Cerebellar nuclear complex (tissue), 1 donor: ENCODE measurements at places on chromosomes 2 and 18.

- DNase-seq: no peak
These were observed 17.0 kb upstream of the RBMS1 start for GRCh38 chr2:160510617-160511016.

DNA sequence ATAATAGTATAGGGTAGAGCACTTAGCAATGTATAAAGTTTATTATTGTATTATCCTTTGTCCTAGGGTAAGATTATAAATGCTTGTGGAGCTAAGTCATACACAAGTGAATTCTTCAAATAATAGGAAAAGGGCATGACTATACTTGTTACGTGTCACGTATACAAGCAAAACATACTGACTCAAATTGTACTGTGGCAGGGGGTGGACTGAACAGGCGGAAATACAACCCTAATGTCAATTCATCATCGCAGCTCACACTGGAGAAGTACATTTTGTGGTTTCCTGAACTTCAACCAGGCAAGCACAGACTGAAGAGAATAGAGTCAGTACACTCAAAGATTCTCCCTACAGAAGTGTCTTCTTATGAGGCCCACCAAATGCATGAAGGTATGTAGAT is 201.0 kb downstream of the MBD2 start:
- DNase-seq: no peak

GRCh38 chr2:235639428-235639773 is 145.6 kb downstream of the AGAP1 start:
- no peak for DNase-seq

DNA sequence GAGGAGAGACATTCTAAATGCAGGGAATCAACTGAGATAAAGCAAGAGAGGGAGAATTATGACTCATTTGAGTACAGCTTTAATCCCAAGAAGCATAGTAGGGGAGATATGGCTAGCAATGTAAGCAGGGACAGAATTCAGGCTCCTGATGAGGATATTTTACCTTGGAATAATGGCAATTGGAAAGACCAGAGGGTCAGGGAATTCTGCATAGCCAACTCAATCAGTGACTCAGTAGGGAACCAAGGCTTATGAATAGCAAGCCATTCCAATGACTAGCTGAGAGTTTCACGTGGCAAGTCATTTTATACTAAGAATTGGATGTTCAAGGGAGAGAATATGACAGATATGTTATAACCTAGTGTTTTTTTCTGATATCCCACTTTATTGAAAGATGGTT is 563.8 kb upstream of the NETO1 start:
- no peak for DNase-seq

- DNase-seq: no peak
These were observed 35.0 kb downstream of the WDSUB1 start for GRCh38 chr2:159251296-159252173.

- no peak for DNase-seq
These were observed 371.6 kb downstream of the RPRM start for GRCh38 chr2:153106802-153107477.

DNA sequence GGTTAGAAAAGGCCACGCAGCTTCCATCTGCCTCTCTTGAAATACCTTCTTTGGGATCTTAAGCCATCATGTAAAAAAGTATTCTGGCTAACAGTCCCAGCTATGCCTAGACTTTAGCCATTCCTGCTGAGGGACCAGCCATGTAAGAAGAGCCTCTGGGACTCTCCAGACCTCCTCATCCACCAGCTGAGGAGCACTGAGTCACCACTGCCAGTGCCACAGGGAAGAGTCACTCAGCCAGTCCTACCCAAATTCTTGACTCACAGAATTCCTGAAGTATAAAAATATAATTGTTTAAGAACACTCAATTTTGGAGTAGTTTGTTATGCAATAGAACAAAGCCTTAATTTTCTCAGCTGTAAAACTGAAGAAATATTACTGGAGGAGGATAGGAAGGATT is 436.7 kb downstream of the ZEB2 start:
- no peak for DNase-seq

GRCh38 chr2:239232195-239232578 is 168.6 kb downstream of the HDAC4 start:
- DNase-seq: no peak
